ENCODE measurements at places on chromosomes 3 and 15.
A peak's percentile ranks its signal among the peaks of the same experiment; 100 is the strongest.

DNA sequence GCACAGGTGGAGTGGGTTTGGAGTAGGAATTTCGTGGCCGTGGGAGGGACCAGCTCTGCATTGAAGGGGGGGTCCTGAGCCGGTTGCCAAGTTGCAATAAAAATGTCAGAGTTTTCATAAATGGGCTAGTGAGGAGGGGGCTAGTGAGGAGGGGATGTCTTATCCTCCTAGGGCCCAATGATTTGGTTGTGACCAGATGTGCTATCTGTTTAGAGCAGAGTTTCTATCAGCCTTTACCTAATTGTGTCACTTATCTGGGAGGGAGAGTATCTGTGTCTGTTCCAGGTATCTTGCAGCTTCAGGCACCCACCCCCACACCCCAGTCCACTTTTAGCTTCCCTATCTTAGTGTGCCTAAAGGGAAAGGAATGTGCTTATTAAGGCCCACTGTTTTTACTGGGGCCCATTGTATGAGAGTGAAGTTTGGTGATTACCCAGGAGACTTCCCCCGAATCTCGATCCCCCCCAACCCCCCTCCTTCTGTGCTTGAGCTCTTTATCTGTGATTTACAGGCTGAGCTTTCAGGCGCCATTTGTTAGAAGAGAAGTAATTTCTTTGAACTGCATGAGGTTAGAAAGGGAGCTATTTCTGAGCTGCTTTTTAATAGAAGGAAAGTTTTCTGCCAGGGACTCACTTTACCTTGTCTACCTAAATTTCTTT lies 42.6 kb downstream of the PPCDC start:
- DNase-seq: no peak

GRCh38 chr3:171775943-171776342 lies 34.3 kb downstream of the PLD1 start:
- DNase-seq: no peak

- DNase-seq: no peak
Observed at GRCh38 chr3:149808209-149808829, 4.7 kb upstream of the RNF13 start.

GRCh38 chr3:36011791-36012190 lies 368.5 kb upstream of the STAC start:
- no peak for DNase-seq

DNA sequence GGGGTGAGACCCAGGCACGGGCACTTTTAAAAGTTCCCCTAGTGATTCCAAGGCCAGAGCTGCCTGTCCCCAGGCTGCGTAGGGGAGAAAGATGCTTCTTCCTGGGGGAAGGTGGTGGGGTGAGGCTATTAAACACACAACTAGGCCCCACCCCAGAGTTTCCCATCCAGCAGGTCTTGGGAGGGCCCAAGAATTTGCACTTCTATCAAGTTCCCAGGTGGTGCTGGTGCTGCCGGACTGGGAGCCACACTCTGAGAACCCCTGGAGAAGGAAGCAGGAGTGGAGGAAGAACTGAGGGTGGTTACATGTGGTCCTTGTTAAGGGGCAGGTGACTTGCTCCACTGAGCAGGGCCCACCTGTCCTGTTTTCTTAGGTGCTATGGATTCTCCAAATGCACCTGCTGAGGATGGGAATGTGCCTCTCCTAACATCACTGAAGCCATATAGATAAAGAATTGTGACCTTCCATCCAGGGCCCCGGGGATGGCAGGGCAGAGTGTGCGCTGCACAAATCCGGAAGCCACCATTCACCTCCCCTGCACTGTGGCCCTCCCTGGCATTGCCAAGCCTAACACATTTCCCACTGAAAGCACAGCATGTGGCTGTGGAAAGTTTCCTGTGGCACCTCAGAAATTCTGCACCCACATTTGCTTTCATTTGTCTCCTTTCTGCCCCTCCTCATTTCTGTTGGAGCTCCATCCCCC lies 111.5 kb upstream of the MEF2A start:
- DNase-seq: peak; percentile 64

- DNase-seq: no peak
Observed at GRCh38 chr3:12192173-12192572, 33.5 kb upstream of the TIMP4 start.

All from osteocyte (in vitro differentiated cells).